ENCODE measurements at places on chromosomes 6 and 20.

DNA sequence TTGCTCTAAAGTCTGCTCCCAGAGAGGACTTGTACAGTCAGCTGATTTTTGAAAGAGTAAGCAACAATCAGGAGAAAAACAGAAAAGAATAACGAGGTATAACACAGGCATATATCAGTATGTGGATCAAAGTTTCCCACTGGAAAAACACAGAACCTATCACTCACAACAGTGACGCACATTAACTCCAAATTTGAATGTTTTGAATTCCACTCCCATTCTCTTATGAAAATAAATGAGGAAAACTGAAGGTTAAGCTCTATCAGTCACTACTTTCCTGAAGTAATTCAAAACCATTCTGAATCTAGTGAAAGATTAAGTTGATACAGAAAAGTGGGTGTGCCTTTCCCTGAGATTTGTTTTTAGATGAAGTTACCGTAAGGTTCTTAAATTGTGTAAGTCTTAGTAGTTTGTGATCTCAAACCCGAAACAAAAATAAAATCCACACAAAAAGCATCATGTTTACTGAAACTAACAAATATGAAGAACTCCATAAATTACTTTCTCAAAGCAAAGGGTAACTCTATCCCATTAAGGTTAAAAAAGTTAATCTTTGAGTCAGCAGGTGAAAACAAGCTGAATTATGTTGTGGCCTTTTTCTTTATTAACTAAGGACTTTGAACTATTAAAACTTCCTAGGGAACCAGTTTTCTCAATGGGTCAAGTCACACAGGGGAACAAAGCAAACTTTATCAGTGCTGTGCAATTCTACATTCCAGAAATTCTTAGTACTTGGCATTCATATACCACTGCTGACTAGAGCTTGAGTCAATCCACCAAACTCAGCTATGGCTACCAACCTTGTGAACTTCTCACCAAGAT is 115.7 kb downstream of the OGFRL1 start:
- DNase-seq = no peak

DNA sequence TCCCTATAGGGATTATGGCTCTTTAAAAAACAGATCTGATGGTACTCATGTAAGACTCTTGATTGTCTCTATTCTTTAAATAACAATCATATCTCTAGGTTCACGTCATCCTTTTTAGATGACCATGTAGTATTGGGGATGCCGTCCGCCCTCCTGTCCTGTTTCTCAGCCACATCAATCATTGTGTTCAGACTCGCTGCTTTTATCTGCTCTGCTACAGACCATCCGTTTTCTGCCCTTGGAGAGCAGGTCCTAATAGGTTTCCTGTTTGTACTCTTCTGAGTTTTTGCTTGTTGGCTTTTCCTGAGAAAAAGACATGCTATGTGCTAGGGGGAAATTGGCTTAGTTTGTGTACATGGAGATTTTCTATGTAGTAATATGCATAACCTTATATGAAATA is 76.8 kb downstream of the SASH1 start:
- no peak for DNase-seq

GRCh38 chr20:50987493-50988210 is 29.0 kb downstream of the MOCS3 start:
- peak; percentile 38 for DNase-seq

DNA sequence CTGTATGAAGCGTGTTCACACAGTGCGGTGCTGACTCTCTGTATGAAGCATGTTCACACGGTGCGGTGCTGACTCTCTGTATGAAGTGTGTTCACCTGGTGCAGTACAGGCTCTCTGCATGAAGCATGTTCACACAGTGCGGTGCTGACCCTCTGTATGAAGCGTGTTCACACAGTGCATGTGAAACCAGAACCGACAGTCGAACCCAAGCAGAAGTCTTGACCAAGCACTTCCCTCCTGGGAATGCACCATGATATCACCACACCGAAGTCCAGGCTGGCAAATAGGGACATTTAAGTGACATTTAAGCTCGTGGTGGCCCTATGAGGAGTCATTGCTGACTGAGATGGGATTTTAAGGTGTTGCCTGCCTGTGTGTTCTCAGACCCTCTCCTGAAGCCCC is 11.3 kb upstream of the SERPINB1 start:
- no peak for DNase-seq

- DNase-seq = no peak
These were observed 344.1 kb downstream of the CDC5L start for GRCh38 chr6:44731485-44732095.

GRCh38 chr6:95629551-95629950 is 52.2 kb downstream of the MANEA start:
- DNase-seq = no peak

GRCh38 chr6:158175111-158175510 is 7.0 kb downstream of the GTF2H5 start:
- no peak for DNase-seq

DNA sequence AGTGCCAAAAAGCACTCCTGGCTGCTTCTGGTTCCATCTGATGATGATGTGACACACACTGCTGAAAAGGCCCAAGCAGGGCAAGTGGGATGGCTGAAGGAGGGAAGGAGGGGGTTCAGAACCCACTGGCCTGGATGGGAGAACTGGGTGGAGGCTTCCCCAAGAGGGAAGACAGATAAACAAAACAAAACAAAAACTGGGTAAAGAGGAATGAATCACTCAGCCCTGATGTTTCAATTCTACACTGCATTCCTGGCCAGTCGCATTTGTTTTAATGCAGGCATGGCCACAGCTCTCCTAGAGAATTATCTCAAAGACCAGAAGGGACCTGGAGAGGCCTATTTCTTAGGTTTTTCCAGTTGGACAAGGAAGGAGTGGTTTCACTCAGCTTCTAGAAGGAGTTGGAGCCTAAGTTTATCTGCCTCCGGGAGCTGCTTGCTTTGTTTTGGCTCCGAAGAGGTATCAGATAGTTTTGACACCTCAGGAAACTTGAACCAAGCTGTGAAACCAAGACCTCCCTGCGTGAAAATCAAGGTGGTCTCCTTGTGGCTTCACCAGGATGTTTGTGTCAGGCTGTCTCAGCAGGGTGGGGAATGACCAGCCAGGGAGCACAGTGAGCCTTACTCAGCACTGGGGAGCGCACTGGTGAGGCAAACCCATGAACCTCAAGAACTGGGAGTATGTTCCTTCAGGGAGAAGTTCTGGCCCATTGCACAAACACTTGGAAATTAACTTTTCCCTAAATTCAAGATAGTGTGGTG is 16.1 kb downstream of the TTPAL start:
- no peak for DNase-seq

DNA sequence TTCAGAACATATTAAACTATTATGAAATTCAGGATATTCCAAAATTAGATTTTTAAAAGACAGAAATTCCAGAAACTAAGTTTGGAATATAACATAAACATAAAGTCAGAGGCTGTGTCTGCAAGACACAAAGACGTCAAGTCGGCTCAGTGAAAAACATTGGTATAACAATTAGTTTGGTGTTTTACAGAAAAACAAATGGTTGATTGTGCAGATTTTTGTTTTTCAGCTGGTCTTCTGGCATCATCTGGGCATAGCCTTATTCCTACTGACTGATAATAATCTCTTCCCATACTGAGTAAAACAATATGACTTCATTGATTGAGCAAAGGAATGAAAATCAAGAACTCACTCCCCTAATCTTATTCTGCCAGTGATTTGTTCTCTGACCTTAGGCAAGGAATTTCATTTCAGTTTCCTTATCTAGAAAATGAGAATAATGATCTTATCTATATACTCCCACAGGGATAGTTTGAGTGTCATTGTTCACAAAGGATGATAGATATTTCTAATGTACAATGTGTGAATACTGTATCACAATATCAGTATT is 84.3 kb downstream of the FRK start:
- no peak for DNase-seq

DNA sequence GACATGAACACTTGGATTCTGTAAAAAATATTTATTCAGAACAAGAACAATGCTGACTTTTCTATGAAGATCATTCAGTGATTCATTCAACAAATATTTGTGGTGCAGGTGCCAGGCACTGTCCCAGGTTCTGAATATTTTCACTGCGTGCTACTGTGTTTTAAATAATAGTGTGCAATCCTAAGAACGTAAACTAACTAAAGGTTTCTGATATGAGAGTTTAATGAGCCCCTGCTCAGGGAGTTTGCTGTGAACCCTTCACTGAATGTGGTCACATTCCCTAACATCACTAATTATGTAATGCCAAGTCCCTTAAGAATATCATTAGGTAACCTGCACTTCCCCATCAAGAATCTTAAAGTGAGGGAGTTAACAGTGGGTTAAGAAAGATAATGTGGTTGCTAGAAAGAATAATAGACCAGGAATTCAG is 1.7 kb upstream of the TMEM170B start:
- DNase-seq = no peak

DNA sequence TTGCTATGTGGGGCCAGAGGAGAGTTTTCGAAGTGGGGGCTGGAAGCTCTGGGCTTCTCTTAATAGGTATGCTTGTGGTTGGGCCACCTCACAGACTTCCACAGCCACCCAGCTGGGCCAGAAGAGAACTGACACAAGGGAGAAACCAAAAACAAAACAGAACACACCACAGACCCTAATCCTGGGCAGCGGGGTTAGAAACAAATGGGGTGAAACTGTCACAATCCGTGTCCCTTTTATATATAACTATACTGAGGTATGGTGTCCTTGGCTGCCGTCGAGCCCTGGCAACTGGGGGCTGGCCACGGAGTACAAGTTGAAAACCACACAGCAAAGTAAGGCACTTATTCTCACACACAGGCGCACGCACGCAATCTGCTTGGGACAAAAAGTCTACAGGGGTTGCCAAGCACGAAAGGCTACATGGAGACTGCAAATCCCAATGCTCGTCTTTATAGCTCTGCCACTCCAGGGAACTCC is 78.3 kb downstream of the TRAM2 start:
- no peak for DNase-seq

GRCh38 chr20:32674362-32674789 is 635 bp upstream of the C20orf203 start:
- DNase-seq = peak; percentile 56

GRCh38 chr6:80276861-80277260 is 170.4 kb downstream of the BCKDHB start:
- DNase-seq = no peak

- DNase-seq = no peak
These were observed 202.2 kb upstream of the CDYL start for GRCh38 chr6:4574007-4574406.

DNA sequence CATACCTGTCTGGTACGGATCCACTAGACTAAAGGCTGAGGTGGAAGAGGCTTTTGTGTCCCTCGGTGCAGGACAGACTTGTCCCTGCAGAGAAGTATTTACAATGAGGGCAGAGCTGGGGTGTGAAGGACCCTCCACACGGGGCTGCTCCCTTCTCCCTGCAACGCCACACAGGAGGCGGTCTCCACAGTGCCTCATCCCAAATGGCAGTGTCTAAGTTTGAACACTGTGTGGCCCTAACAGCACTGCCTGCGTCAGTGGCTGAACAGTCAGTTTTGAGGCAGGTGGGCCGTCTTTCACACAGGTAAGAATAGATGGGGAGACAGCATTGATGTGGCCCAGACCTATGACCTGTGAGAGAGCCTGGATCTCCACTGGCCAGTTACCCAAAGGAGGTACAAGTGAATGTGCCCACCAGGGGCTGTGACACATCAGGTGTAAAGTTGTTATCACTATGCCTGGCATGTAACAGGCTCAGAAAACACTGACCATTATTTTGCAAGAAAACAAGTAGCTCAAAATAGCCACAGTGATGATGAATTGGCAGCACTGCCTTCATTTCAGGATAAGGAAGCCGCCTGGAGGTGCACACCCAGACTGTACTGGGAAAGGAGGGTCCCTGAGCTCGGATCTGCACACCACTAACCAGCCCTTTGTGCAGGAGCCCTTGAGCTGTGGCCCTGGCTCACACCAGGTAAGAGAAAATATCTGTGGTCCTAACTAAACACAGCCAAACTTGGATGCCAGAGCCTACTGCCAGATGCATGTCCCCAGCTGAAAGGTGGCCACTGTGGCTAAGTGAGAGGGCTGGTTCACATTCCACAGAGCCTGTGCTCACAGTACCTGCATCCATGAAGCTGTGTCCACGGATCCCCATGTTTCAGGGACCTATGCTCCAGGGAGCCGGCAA is 246.7 kb downstream of the DLL1 start:
- DNase-seq = no peak

DNA sequence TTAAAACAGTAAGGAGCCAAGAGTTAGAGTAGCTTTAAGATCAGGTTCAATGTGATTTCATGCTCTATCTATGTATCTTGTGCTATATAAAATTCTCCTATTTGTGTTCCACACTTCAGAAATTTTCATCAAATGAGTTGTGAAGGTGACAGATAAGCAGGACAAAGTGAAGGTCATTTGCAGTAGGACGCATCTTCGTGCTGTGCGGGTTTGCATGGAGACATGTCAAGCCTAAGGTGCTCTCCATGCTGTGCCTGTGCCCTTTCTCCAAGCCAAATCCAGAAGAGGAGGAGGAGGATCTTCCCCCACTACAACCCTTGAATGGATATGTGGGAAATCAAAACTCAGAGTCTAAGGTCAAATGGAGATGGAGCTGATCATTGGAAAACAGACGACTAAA is 147.3 kb upstream of the NEDD9 start:
- DNase-seq = no peak

Measured in activated T-helper 1 cell treated with anti-CD3 and anti-CD28 coated beads, Interleukin-2, amount 50 U/mL, for 16 hours (primary cell).